GM03348 (cell line): ENCODE measurements at places on chromosomes 7 and 10.
A peak's percentile ranks its signal among the peaks of the same experiment; 100 is the strongest.

- DNase-seq = no peak
Measured at GRCh38 chr10:59891349-59891748, 15.0 kb downstream of the CCDC6 start.

- peak; percentile 40 for DNase-seq
Measured at GRCh38 chr7:98733036-98733435, 116.0 kb downstream of the NPTX2 start.

GRCh38 chr7:121872831-121873288 is at the start of gene PTPRZ1:
Gene PTPRZ1 (plus strand): TSS chr7:121873161. CDS start chr7:121873500, 339 bp downstream.
- peak; percentile 64 for DNase-seq

DNA sequence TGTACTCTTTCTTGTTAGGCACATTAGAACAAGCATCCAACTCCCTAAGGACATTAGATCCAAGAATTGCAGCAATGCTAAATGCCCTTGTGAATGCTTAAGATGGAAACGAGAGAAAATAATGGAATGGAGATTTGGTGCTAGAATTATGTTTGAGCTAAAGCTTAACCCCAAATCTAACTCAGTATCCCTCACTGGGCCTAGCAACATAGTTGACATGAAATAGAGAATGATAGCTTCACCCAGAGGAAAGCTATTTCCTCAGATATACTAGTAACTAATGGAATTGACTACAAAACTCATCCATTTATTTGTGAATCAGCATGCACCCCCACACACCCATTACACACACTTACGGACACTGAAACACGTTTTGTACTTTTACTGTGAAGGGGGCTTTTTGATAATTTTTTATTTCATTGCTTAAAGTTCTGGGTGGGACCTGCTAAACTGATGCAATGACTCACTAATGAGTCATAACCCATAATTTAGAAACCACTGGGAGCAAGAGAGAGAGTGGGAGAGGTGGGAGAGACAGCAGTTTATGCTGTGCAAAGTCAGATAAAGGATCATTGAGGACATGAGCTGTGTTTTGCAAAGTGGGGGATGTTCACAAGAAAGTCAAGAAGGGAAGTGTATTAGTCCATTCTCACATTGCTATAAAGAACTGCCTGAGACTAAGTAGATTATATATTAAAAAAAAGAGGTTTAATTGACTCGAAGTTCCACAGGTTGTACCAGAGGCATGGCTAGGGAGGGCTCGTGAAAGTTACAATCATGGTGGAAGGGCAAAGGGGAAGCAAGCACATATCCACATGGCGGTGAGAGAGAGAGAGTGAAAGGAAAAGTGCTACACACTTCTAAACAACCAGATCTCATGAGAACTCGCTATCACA is 382.7 kb downstream of the SFMBT2 start:
- DNase-seq = no peak

DNA sequence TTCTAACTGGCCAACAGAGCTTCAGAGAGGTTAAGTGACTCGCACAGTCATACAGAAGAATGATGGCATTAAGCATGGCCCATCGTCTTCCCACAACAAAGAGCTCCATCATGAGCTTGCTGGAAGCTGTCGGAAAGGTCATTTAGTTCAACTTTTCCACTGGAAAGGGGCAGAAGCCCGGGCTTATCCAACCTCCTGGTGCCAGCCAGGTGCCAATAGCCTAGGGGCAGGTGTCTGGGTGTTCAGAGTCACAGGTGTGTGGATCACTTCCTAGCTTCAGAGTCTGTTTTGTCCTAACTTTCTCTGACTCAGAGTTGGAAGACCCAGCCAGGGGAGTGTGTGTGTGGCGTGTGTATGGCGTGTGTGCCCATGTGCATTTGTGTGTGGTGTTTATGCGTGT is 1.3 kb upstream of the TRPV6 start:
- no peak for DNase-seq
